Heart left ventricle (tissue), 16 donors: ENCODE measurements at places on chromosomes 5 and 9. TPM values are rescaled to one million over a fixed set of nuclear protein-coding genes. Genes with fewer than 3 reads are reported as not detected.

GRCh38 chr9:38214432-38214831 is 145.4 kb upstream of the SHB start:
- DNase-seq: no peak

GRCh38 chr9:81871695-81872094 is 56.5 kb upstream of the SPATA31D4 start:
- DNase-seq: no peak

GRCh38 chr5:80172067-80172695 is 83.7 kb downstream of the SERINC5 start:
- no peak for DNase-seq

- DNase-seq: no peak
Measured at GRCh38 chr9:26955222-26955903, 849 bp upstream of the IFT74 start.

- no peak for DNase-seq
Measured at GRCh38 chr5:124847907-124848306, 101.5 kb upstream of the ZNF608 start.

DNA sequence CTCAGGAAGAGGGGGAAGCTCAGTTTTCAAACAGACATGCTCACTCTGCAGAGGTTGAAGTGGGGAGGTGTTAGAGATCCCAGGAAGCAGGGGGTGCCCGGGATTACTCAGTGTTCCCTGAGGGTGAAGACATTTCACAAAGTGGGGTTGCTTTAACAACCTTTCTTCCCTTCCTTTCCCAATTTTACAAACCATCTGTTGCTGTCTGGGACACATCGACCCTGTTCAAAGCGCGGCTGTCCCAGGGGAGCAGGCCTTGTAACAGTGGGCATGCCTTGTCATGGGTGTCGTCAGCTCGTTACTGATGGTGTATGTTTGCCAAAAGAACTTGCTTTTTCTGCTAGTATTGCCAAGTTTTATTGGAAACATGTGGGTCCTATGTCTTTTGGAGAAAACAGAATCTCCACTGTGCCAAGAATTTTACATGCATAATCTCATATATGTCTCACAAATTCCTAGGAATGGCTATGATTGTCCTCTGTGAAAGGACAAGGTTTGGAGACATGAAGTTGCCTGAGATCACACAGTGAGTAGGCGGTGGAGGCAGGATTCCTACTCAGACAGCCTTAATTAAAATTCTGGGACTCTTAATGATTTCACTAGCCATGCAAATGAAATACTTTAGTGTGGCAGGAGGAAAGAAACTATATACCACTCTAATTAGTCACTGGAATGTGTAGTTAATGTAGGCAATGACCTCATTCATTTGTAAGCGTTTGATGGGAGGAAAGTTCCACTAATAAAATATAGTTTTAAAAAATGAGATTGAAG is 198.9 kb downstream of the NXNL2 start:
- peak; percentile 89 for DNase-seq

GRCh38 chr9:132858751-132859150 is 19.3 kb downstream of the AK8 start:
- no peak for DNase-seq

- DNase-seq: no peak
Measured at GRCh38 chr5:40480392-40480791, 199.3 kb upstream of the PTGER4 start.

GRCh38 chr5:42109006-42109572 is 184.0 kb downstream of the FBXO4 start:
- DNase-seq: no peak

DNA sequence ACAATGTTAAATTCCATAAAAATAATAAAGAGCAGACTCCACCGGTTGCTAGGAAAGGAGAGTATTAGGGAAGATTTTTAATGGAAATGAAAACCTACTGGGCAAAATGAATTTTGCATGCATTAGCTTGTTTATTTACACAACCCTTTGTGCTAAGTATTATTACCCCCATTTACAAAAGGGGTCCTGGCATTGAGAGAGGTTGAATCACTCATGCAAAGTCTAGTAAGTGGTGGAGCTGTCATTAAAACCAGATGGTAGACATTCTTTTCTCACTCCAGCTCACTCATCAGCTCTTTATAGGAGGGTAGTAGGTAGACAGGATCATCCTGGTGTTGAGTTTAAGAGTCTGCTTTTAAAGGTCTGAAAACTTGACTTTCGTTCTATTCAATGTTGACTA is 395.1 kb downstream of the PLK2 start:
- no peak for DNase-seq

GRCh38 chr5:72372331-72372730 is 52.2 kb downstream of the PTCD2 start:
- no peak for DNase-seq

- no peak for DNase-seq
Measured at GRCh38 chr5:170439223-170439943, 50.2 kb upstream of the KCNMB1 start.

GRCh38 chr5:96404191-96404867 is 28.7 kb downstream of the PCSK1 start:
- no peak for DNase-seq

- no peak for DNase-seq
Measured at GRCh38 chr5:39808656-39809055, 383.9 kb upstream of the DAB2 start.

GRCh38 chr5:66520854-66521253 is 75.3 kb upstream of the MAST4 start:
- DNase-seq: no peak

DNA sequence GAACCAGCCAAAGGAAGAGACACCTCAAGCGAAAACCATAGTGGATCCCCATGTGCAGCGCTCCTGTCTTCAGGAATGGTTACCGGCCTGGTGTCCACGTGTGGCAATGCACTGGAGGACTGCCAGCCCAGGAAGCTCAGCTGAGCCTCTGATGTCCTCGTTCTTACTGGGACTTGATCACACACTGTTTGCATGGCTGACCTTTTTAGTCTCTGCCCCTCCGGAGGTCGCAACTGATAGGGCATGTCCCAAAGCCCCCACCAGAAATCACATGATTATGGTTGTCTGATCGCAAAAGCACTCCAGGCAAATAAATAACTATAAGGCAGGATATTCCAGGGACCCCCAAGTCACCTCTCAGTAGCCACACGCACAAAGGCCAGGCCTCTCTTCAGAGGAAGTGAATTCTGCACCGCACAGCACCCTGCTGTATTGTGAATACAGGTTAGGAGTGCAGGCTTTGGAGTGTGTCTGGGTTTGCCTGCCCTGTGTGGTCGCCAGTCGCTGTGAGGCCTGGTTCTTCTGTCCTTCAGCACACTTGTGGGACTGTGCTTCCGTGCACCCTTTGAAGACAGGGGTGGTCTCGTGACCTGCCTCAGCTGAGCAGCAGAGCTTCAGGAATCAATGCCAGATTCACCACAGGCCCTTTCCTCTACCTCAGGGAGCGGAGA is 13.4 kb upstream of the HABP4 start:
- DNase-seq: no peak

GRCh38 chr9:83688921-83689320 is 18.8 kb downstream of the UBQLN1 start:
- no peak for DNase-seq

DNA sequence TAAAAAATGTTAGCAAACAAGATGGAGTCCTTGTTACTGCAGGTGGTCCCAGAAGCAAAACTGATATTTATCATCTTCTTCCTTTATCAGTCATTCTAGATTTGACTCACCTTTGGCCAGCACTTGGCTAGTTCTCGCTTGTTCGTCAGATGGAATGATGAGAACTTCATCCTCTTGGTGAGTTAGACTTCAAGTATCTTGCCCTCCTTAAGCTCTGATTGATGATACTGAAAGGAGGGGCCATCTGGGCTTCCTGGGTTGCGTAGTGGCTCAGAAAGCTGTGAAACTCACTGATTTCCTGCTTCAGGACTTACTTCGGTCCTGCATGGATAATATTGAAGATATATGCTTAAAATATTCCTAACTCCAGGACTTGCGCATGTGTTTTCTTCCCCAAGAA is 1248.2 kb upstream of the CDH9 start:
- no peak for DNase-seq

- DNase-seq: no peak
Measured at GRCh38 chr5:114734238-114734637, 372.4 kb downstream of the KCNN2 start.

- no peak for DNase-seq
Measured at GRCh38 chr5:160324886-160325285, 12.5 kb upstream of the CCNJL start.

- DNase-seq: no peak
Measured at GRCh38 chr9:35548571-35548970, 56.5 kb upstream of the TESK1 start.

GRCh38 chr9:131593091-131593820 is 47.9 kb downstream of the PRRT1B start:
- peak; percentile 49 for DNase-seq

DNA sequence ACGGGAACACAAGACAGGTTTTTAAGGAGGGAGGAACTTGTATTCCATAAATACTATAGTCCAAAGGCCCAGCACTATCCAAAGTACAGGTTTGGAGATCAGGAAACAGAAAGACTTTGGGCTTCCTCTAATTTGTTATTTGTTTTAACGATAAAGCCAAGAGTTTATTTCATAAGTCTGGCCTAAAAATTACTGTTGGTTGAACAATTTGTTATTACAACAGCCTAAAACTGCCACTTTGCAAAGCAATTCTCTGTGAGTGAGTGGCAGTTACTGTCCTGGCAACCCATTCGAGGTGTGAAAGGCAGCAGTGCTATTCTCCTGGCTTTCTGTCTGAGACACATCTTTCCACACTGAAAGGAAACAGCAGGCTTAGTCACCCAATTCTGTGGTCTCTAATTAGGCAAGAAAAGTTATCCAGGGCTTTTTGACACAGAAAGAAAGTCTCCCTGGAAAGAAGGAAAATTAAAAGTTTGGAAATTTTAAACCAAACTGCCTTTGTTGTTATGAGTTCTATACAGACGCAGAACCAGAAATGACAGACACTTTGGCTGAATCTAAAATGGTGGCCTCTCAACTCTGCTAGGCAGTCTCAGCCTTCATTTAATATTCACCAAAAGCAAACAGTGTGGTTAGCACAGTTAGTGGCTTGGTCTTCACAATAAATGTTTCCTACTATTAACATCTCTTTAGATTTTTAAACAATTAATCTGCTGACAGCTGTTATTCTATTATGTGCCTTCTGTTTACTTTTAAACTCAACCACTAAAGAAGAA is 33.9 kb downstream of the PSMB7 start:
- no peak for DNase-seq

GRCh38 chr5:176837707-176838115 is 27.4 kb downstream of the UNC5A start:
- DNase-seq: peak; percentile 91

DNA sequence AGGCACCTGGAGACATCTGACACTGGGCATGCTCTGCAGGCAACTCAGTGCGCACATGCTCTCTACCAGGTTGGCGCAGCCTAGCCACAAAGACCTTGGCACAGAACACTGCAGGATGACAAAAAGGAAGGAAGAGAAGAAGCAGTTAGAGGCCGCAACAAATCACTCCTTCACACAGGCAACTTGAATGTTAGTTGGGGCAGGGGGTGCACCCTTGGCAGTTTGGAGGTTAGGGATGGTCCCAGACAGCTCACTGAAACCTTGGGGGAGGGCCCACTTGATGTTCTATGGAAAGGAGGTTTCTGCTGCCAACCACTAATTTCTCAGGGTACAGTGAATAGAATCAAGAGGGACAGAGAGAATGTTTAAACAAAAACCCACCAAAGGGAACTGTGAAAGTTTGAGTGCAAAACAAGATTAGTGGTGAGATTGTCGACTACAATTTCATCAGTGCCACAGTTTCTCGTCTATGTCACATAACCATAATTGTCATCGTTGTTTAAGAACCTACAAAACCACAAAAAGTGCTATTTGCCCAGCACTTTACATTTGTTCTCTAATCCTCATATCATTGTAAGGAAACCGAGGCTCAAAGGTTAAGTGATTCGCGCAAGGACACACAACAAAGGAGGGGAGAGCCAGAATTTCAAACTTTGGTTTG is 48.7 kb downstream of the FBXW11 start:
- no peak for DNase-seq

- DNase-seq: no peak
Measured at GRCh38 chr5:61351733-61352132, 19.7 kb downstream of the ZSWIM6 start.

GRCh38 chr5:52776116-52776515 is 11.6 kb upstream of the ITGA1 start:
- no peak for DNase-seq

GRCh38 chr5:1658665-1659064 is 134.9 kb upstream of the LPCAT1 start:
- no peak for DNase-seq

DNA sequence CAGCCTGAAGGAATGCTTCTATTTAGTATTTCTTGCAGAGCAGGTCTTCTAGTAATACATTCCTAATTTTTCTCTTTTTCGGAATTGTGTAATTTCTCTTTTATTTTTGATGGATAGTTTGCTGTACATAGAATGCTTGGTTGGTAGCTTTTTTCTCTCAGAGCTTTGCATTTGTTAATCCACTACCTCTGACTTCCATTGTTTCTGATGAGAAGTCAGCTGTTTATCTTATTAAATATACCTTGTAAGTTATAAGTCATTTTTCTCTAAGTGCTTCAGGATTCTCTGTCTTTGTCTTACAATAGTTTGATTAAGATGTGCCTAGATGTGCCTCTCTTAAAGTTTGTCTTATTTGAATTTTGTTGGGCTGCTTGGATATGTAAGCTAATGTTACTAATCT is 101.9 kb downstream of the HTR1A start:
- no peak for DNase-seq

The CDH9 gene
- not detected for total RNA-seq

The ADAMTS13 gene
- total RNA-seq: 3.7 TPM

The DIPK1B gene
- 46.3 TPM for total RNA-seq

The TAF1L gene
- not detected for total RNA-seq

The NINJ1 gene
- total RNA-seq: 45.2 TPM

The SET gene
- 211 TPM for total RNA-seq

The PNPLA7 gene
- total RNA-seq: 4.4 TPM

The SEMA4D gene
- 59.8 TPM for total RNA-seq

The PCDHB4 gene
- total RNA-seq: 1.4 TPM

The TMEM252 gene
- total RNA-seq: not detected

The CSF1R gene
- total RNA-seq: 12.0 TPM

The SLC45A2 gene
- not detected for total RNA-seq

The FOXD4L6 gene
- not detected for total RNA-seq
